MCF 10A (cell line): ENCODE measurements at places on chromosomes 3 and 15. TPM values are rescaled to one million over a fixed set of nuclear protein-coding genes. Genes with fewer than 3 reads are reported as not detected.

The IMPG2 gene
- total RNA-seq: 0.26 and 0.37 TPM in 2 replicates

The NGLY1 gene
- 36.6 and 45.4 TPM in 2 replicates for total RNA-seq

The CAMK2N2 gene
- total RNA-seq: 6.1 TPM in 2 replicates

The CLDN11 gene
- not detected in 2 replicates for total RNA-seq

- no peak for DNase-seq
Observed at GRCh38 chr3:114855839-114856238, 291.2 kb downstream of the ZBTB20 start.

DNA sequence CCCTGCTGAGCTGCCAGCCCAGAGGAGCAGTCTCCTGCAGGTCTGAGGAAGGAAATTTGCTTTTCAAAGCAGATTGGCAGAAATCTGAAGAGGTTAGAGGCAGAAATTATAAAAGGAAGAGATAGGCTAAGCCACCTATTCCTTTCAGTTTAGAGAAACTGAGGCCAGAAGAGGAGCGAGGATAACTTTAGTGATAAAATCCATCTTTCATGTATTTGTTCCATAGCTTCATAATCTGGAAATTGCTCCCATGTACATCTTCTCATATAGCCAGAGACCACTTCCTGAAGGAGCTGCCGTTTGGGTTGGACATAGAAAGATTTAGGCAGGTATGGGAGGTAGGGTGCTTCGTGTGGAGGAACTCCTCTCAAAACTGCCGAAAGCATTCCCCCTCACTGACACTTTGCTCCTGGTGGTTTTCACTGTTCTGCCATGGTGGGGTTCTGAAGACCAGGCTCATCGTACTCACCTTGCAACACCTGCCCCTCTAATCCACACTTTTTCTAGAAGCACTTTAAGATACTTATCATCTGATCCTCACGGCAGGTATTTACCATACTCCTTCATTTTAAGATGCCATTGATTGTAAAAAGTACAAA lies 670 bp upstream of the ACAP2 start:
- DNase-seq: no peak

DNA sequence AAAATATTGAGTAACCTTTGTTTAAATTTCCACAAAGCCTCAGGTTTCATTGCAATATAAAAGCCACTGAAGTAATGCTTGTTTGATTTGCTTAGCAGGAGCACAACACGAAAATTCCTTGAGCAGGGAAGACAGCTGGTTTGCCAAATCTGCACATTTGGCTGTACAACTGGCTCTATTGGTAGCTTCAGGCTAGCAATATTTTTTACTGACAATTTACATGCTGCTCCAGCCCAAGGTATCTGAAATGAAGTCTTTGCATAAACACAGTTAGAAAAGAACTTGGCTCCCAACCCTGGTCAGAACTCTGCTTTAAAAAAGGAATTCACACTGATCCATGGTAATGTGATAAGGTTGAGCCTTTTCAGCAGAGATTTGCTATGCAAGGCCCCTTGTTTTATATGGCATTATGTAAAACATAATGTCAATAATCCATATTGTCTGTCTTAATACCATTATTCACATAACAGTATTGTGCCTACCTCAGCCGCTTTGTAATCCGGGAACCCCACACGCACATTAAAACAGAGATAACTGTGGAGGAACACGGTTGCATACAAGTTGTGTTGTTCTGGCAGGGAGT lies 55.7 kb upstream of the CHL1 start:
- DNase-seq: no peak

GRCh38 chr15:66758844-66759243 lies 56.8 kb downstream of the SMAD6 start:
- peak; percentile 56 for DNase-seq

DNA sequence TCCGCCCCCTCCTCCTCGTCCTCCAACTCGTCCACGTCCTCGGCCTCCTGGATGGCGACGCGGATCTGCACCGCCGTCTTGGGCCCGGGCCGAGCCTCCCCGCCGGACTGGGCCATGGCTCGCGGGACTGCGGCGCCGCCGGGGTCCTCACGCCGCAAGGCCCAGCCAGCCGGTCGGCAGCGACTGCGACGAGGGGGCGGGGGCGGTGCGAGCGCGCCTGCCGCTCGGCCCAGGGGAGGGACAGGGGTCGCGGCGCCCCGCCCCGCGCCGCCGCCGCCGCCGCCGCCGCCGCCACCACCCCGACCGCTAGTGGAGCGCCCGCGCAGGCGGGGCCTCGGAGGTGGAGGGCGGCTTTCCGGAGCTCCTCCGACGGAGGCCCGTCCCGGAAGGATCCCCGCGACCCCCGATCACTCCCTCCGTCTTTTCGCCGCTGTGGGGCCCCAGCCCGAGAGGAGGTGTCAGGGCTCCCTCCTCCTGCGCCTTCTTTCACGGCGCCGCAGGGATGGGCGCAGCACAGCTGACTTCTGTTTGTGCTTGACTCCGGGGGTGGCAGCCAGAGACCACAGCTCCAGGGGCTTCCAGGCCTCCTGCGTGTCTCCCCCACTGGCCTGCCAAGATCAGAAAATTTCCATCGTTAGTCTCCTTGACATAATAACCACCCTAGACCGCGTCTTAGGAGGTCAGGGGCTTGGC lies at the start of gene LARP6:
Gene LARP6 (minus strand): TSS at position 185 of the 693 bp plus-strand sequence. CDS start 69 bp downstream, at position 116.
- peak; percentile 21 for DNase-seq

DNA sequence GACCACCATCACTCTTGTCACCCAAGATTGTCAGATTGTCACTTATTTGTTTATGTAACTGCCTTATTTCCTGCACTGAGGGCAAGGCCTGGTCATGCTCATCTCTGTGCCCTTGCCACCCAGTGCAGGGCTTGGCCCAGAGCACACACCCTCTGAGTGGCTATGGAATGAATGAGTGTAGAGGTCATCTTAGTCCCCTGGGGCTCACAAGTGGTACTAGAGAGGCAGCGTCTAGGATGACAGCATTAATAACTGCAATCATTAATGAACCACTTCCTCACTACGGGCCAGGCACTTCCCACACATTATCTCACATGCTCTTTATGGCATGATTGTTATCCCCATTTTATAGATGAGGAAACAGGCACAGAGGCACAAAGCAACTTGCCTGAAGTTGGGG lies 117.0 kb downstream of the SMAD6 start:
- no peak for DNase-seq

- no peak for DNase-seq
Observed at GRCh38 chr15:43042885-43043284, 63.0 kb downstream of the UBR1 start.

DNA sequence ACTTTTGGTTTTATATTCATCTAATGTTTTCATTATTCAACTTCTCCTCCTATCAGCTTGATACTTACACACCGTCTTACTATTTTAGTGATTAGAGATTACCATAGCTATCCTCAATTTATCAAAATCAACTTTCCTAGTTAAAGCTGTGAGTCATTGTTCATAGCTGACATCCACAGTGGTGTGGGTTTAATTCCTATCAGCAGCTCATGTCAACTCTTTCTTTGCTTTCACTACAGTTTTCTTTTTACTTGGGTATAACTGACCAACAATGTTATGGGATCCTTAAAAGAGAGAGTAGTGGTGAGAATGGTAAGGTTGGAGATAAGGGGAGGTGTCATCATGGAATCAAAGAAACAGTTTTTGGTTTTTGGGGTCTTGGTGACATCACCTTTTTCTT lies 112.7 kb downstream of the NFKBIZ start:
- no peak for DNase-seq

DNA sequence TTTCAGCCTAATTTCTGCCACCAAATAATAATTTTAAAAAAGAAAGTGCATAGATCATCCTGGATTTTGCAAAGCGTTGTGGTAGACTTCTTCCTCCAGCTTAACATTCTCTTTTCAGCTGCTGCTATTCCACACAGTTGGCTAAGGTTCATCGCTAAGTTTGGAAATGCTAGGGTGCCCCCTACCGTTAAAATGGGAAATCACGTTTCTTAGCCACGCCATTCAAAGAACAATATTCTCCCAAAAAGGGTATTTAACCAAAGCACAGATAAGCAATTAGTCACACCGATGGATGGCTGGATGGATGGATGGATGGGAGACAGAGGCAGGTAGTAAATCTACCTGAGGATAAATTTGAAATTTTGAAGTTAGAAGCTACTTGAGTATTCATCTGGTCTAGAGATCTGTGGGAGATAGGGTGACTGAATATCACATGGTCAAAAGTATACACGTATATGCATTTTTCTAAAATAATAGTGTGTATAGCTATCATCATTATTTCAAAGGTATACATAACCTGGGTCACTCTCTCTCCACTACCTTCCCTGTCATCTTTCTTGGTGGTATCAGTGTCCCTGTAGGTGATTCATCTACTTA lies 67.2 kb downstream of the EFHB start:
- peak; percentile 75 for DNase-seq

DNA sequence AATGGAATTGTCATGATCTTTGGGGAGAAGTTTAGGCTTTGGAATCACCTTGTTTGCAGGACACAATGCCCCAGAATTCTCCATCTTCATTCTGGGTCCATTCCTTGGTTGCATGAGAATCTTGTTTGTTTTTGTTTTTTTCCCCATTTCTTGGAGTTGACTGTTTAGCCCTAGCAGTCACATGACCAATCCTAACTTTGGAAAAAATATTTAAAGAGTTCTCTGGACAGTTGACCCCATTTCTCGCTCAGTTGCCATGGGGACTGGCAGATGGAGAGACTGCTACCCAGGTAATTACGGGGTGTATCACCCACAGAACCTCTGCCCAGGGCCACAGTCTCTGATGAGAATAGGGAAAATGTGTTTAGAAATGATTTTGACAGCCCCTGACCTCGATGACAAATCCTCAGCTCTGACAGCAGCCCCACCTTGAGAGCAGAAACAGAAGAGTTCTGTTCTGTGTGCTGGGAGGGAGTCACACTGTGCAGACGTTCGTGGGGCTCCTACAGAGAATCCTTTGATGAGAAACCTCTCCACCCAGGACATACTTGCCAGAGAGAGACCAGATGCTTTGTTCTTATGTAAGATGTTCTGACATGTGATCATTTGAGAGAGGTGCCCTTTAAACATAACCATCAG lies 57.7 kb downstream of the IL16 start:
- DNase-seq: no peak
